ENCODE measurements at places on chromosomes 1 and 21.

DNA sequence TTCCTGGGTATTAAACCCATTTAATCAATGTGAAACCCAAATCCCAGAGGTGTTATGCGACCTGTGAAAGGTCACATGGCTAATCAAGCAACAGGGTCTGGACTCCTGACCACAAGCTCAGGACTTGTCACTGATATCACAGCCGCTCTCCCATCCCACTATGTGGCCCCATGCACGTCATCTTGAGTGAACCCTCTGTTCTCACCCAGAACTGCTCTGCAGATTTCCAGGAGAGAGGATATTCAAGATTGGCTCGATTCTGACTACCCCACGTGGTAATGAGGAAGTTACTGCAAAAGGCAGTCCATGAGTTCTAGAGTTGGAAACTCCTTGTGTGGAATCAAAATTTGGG, 173.5 kb upstream of the ETV3 start:
- no peak for DNase-seq

DNA sequence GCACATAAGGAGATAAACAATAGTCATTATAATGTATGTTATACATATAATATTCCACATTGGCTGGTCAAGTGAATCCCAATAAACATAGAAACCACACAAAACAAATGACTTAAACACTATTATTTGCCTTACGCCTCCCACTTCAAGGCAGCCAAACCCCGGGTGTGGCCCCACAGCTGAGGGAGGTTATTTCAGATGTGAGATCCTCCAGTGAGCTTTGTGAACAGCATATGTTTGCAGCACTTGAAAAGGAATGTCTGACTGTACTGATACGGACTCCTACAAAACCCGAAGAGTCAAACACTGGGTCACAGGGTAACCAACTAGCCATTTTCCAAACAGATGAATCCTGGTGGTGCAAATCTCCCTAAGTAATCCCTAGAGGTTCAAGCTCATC, 27.1 kb upstream of the DISP1 start:
- DNase-seq, result no peak

- DNase-seq, result no peak
These were observed 369.1 kb downstream of the S1PR1 start for GRCh38 chr1:101605878-101606277.

GRCh38 chr1:109134423-109134822, 20.5 kb downstream of the ELAPOR1 start:
- no peak for DNase-seq

DNA sequence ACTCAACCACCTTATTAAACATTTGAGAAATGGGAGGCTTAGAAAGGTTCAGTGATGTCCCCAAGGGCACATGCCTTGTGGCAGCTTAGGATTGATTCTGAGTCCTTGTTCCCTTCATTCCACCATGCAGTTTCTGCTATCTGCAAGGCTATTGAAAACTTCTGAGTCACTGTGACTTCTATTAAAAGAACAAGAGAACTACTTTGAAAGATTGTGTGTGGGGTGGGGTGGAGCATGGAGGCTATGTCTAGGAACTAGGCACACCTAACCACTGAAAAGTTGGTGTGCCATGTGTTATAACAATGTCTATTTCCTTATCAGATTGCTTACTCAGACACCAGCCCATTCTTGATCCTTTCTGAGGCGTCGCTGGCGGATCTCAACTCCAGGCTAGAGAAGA, 10.8 kb downstream of the MTARC1 start:
- no peak for DNase-seq

GRCh38 chr1:78369546-78369945, 121.2 kb upstream of the PTGFR start:
- DNase-seq, result no peak

All from activated T-helper 2 cell treated with anti-CD3 and anti-CD28 coated beads, Interferon-gamma antibody, Interleukin-2, Interleukin-4, amounts not matched to agents 10 μg/mL and 5 μg/mL and 100 μg/mL, durations not matched to agents 14 hours and 24 hours and 36 hours (primary cell).